ENCODE measurements at places on chromosomes 6 and 20.

- DNase-seq = no peak
Measured at GRCh38 chr20:38579219-38579910, 1.6 kb upstream of the ADIG start.

GRCh38 chr6:80767808-80768207, 661.3 kb downstream of the BCKDHB start:
- DNase-seq = no peak

- no peak for DNase-seq
Measured at GRCh38 chr6:70142034-70142433, 160.8 kb downstream of the COL9A1 start.

DNA sequence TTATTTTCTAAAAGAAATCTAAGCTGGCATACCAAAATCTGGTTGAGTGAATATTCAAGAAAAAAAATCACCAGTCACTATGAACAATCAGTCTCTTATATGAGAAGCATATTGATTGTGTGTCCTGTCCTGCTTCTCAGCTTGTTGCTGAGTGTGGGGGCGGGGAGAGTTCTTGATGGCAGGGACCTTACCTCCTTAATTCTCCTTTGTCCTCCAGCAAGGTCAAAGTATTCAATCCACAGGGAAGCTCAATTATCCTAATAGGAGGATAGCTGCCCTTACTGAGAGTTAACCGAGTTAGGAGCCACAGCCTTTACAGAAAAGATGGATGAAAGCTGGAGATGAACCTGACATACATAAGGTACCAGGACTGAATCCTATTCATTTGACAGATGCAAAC, 154.0 kb downstream of the LY86 start:
- DNase-seq = no peak

DNA sequence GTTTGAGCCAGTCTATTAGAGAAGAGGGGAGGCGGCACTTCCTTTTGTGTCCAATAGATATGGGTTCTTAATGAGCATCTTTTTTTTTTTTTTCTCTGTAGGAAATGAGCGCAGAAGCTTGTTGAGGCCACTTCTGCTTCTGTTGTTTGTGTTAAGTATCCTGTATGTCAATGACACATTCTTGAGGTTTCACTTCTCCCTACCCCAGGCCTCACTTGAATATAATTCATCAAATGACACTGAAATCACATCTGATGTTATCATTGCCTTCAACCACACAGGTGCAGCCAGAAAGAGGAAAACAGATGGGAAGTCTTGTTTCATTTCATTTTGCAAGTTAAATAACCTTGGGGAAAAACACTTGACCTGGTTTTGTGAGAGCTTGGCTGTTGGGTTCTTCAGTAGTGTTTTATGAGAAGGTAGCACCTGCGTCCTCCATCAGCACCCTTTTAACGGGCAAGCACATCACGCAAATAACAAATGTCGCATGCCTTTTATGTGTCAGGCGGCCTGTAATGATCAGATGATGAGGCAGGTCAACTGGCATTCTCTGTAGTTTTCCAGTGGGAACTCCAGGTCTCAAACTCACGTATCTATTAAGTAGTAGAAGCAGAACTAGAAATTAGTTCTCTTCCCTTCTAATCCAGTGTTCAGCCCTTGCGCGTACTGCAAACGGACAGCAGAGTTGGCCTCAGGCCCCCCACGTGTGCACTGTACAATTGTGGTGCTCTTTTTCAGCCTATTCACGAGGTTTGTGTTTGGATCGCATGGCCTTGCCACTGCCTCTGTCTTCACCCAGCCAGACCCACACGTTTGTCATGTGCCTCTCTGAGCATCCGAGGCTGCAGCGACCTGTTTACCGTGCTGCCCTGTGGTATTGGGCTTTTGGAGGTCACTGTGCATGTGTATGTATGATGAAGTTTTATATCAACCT, 23.5 kb downstream of the PLEKHG1 start:
- no peak for DNase-seq

- no peak for DNase-seq
Measured at GRCh38 chr20:56072165-56072564, 66.8 kb upstream of the CBLN4 start.

DNA sequence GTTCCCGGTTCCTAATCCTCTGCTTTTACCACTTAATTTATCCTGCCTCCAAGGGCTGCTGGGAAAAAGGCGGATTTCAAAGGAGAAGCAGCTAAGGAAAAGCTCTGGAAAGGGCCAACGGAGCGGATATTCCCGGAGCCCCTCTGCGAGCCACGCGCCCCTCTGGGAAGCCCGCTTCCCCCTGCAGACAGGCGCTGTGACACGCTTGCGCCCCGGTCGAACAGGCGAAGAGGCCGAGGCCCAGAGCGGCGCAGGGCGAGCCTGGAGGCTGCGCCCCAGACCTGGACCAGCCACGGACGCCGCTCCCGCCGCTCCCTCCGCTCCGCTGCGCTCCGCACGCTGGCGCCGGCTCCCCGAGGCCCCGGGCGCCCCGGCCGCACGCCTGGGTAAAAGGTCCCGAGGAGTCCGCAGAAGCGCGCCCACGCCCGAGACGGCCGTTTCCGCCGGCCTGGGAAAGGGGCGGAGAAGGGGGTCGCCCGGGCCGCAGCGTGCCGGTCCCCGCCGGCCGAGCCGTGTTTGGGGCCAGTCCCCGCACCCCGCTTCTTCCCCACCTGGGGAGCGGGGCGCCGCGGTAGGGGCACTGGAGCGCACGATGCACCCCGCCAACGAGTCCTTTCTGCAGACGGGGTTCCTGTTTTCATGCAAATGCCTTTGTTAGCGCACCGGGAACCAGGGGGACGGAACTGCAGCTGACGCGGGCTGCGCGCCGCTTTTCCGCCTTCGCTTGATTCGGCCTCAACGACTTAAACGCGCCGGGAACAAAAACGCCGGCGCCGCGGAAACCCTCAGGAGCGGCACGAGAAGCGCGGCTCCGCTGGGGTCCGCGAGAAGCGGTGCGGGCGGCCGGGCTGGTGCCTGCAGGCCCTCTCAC, 91.9 kb upstream of the SIRPA start:
- DNase-seq = no peak

GRCh38 chr6:17504005-17504404, 96.1 kb upstream of the FAM8A1 start:
- DNase-seq = no peak

DNA sequence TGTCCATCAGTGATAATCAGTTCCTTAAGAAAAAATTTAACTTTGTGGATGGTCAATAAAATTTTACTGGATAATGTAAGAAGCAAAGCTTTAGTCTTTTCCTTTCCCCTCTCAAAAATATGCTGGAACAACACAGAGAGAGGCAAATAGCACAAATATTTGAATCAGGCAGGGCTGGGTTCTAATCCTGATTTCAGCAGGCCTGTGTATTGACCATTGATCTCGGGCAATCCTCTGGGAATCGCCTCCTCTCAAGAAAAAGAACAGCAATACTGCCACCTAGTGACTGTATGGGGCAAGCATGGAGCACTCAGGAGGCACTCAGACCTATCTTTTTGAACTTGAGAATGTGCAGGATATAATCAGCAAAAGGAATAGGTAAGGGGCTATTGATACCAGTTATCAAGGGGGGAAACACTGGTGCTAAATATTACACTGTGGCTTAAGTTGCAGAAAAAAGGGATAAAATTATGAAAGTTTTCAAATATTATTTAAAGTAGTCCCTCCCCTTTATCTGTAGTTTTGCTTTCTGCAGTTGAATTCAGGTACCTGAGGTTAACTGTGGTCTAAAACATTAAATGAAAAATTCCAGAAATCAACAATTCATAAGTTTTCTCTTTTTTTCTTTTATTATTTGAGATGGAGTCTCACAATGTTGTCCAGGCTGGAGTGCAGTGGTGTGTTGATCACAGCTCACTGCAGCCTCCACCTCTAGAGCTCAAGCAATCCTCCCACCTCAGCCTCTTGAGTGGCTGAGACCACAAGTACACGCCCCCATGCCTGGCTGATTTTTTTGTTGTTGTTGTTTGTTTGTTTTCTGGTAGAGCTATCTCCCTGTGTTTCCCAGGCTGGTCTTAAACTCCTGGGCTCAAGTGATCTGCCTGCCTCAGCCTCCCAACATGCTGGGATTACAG, 91.8 kb upstream of the NHSL1 start:
- peak; percentile 23 for DNase-seq

DNA sequence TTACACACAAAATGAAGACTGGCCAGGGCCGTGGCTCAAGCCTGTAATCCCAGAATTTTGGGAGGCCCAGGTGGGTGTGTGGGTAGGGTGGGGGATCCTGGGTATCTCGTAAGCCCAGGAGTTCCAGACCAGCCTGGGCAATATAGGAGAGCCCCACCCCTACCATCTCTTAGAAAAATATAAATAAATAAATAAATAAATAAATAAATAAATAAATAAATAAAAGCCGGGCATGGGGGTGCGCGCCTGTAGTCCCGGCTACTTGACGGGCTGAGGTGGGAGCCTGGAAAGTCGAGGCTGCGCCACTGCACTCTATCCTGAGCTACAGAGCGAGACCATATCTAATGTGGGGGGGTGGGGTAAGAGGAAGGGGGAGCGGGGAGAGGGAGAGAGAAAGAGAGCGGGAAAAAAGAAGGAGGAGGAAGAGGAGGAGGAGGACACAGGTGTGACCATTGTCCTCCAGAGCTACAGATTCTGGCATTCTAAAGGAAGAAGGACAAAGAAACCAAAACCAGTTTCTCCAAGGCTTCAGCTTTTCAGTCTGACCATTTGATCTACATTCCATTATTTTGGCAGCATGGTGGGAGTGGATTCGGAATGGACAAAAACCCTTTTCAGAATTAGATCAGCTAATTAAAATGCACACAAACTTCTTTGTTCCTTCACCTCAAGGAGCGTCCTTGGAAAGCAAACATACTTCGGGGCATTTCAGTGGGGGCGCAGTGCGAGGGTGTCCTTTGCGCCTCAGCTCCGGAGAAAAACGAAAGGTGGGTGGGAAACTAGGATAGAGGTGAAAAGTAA, 577 bp upstream of the C6orf141 start:
- DNase-seq = no peak

DNA sequence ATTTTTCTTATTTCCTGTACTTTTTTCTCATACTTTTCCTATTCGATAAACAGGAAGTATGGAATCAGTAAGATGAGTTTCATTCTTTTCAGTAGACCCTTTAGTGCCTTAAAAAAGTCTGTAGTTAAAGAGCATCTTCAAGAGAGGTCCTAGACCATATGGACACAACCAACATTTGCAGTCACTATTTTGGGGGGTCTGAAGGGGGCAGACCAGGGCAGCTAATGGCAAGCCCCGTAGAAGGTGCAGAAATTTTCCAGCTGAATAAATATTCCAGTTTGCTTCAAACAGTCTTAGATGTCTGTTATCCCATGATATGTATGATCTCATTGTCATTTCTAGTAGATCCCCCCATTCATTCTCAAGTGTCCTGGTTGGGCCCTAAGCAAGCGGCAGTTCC, 52.8 kb downstream of the MAP3K5 start:
- DNase-seq = no peak

- no peak for DNase-seq
Measured at GRCh38 chr6:47809873-47810272, 28.0 kb downstream of the OPN5 start.

GRCh38 chr6:63947792-63948529, 312.4 kb downstream of the PHF3 start:
- no peak for DNase-seq

- no peak for DNase-seq
Measured at GRCh38 chr20:38863024-38863851, 57.7 kb downstream of the PPP1R16B start.

- no peak for DNase-seq
Measured at GRCh38 chr6:25697537-25698340, 45.7 kb downstream of the SCGN start.

DNA sequence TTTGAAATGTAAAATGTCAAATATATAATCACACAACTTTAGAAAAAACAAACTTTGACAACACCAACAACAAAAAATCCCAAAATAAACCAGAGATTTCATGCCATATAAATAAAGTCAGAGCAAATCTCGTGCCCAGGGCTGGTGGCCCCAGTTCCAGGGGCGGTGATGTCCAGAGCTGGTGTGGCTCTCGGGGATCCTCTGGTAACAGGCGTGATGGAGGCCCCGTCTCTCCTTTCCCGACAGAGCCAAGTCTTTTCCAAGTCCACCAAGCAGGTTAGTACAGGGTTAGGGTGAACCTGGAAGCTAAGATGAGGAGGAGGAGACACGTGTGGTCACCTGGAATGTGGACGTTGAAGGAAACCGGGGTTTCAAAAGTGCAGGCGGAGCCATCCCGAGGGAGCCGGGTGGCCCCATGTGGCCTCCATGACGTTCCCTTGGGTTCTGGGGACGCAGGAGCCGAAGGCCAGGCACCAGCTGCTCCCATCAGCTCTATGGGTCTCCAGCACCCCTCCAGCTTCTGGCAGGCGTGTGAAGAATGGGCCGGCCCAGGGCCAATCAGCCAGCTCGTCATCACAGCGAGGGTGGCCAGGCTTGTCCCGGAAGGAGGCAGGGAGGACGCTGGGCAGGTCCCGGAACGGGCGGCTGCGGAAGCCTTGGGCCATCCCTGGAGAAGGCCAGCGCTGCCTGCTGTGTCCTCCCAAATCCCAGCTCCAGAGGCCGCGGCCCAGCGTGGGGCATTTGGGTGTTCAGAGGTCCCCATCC, 202.5 kb downstream of the PREX1 start:
- no peak for DNase-seq

GRCh38 chr6:6683969-6684833, 95.7 kb downstream of the LY86 start:
- DNase-seq = no peak

DNA sequence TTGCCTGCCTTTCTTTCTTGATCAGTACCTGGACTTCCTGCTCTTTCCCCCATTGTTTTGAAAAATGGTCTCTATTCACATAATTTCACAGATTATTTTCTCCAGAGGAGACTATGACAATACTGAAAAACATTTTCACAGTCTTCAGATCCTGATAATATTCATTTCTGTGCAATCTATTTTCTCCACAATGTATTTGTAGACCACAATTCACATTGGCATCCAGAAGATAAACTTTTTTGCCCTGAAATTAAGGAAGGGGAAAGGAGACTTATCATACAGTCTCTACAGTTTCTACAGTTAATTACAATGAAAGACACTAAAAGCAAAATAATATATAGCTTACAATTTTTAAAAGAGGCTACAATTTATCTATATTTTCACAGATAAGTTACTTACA, 18.4 kb downstream of the LCA5 start:
- no peak for DNase-seq

DNA sequence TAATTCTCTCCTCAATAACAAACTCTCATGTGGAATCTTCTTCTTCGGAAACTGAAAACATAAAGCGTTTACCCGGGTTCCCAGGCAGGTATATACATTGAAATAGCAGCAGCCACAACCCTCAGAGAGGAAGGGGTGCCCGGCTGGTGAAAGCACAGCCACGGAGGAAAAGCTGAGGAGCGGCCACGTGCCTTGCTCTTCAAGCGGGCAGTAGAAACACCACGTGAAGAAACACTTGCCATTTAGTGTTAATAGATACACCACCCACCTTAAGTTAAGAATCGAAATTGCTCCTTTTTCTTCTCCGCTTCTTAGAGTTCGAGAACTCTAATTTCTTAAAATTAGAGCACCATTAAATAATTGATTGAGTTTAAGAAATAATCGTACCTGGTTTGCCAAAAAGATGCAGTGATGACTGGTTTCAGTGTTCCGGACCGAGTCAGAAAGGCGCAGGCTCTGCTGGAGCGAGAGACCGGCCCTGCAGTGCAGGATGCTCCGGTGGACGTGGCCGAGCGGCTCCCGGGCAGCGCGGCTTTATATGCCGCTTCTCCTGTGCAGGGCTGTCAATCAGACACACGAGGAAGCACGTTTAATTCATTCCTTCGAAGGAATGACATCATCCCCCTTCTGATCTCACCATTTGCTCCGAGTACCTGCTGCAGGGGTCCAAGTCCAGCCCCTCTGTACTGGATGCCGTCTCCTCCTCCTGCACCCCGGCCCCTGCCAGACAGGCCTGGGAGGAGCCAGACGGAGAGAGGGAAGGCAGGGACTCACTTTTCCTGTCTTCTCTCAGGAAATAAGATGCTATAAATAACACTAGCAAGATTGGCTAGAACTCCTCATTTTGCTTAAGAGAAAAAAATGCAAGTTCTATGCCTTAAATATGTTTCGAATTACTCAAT, at the start of gene THBS2:
THBS2 (minus strand) TSS at position 510 of the 902 bp plus-strand sequence. CDS start 3,062 bp downstream, outside the sequence.
- no peak for DNase-seq

All from LNCaP clone FGC (cell line).